ENCODE measurements at places on chromosomes 7 and 10. TPM values are rescaled to one million over a fixed set of nuclear protein-coding genes. Genes with fewer than 3 reads are reported as not detected.

DNA sequence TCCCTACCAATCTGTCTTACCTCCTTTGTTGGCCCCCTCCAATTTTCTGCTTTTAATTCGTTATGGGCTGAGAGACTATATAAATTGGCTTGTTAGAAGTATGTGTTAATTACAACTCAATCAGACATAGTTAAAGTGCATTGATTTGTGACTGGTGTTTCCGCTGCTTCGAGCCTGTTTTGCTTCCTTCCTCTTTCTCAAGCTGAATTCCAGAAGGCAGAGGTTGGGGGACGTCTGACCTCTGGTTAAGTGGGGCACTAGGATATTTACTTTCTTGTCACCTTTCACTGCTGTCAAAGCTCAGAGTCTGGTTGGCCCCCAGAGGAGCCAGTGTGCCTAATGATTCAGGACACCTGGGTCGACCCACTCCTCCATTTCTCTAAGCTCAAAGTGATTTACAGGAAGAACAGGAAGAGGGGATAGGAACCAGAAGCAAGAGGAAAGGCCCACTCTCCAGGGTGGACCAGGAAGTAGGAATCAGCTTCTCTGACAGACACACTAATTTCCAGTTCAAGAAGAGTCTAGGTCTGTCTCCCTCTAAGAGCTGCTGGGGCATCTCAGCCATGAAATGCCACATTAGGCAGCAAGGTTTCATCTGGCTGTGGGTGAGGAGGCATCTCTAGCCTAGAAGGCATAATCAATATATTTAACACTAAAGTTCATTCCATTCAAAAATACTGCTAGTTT, 397.2 kb upstream of the NPVF start:
- H3K27me3 ChIP-seq: no peaks in the 10 kb centered on the region
- DNase-seq: no peak
- no peak overlapping the region for H3K4me3 ChIP-seq

DNA sequence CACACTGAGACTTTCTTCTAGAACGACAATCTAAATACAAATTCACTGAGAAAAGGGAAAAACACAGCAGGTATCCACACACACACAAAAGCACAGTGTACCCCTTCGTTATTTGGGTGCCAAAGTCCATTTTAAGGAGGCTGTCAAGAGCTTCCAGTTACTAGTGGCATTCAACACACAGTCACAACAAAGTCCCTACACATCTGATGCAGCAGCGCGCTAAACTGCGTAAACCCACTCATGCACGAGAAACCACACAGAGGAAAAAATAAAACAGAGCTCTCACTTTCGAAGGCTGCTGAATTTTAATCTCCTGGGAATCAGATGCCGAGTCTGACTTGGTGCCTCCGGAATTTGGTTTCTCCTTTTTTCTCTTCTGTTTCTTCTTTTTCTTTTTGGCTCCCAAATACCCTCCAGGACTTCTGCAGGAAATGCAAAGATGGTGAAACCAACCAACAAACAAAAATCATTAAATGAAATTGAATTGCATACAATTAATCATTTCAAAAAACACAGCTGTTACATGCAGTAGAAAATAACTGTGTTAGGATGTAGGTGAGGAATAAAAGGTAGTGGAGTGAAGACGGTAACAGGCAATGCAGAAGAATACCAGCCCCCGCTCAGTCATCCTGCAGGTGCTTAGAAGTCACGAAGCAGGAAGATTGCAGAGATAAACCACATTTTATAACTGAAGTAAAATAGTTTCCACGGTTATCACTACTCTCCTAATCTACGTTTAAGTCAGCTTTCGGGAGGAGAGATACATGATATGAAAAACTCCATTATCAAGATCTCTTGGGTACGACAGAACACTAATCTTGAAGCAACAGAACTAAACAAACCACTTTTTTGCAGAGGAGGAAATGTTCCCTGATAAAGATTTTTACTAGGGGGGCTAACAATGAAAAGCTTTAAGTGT, 27.1 kb downstream of the NMT2 start:
- no peaks in the 10 kb centered on the region for H3K36me3 ChIP-seq
- no peaks in the 10 kb centered on the region for H3K27me3 ChIP-seq
- H3K4me3 ChIP-seq: no peak overlapping the region

GRCh38 chr10:124044143-124044862, 49.1 kb downstream of the CHST15 start:
- no peaks in the 10 kb centered on the region for H3K36me3 ChIP-seq
- DNase-seq: peak; percentile 69
- H3K4me3 ChIP-seq: no peak overlapping the region
- peaks cover 87% of the 10 kb centered on the region for H3K4me1 ChIP-seq
- H3K27ac ChIP-seq: peak overlapping the region; percentile 35

- DNase-seq: peak; percentile 67
- no peak overlapping the region for H3K4me3 ChIP-seq
- H3K36me3 ChIP-seq: no peaks in the 10 kb centered on the region
- no peaks in the 10 kb centered on the region for H3K27me3 ChIP-seq
These were observed 6.0 kb downstream of the ASB10 start for GRCh38 chr7:151181011-151181431.

DNA sequence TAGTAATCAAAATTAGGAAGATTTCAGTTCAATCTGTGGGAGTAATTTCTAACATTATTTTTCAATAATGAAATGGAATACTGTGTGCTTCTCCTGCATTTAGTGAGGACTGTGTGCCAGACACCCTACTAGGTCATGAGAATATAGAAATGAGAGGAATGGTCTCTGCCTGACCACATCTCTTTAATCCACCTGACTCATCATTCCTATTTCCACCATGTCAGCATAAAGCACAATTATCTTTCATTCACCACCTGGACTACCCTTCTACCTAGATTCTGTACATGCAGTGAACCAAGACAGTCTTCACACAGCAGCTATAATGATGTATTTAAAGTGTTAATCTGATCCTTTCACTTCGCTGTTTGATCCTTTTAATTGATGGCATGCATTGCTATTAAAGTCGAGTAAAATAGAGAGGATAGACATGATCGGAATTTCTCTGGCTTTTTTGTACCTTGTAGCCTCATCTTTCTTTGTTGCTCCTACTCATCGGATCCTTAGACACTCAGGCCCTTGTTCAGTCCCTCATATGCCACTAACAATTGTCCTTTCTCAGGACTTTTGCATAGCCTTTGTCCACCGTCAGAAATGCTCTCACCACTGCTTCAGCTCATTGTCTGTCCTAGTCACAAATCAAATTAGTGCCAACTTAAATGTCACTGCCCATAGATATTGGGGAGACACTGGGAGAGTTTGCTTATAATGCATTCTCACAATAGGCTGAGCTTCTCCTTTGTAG, 1037.1 kb downstream of the REEP3 start:
- no peaks in the 10 kb centered on the region for H3K27me3 ChIP-seq
- no peak overlapping the region for H3K27ac ChIP-seq
- no peak overlapping the region for H3K4me3 ChIP-seq
- no peaks in the 10 kb centered on the region for H3K36me3 ChIP-seq
- no peaks in the 10 kb centered on the region for H3K4me1 ChIP-seq

DNA sequence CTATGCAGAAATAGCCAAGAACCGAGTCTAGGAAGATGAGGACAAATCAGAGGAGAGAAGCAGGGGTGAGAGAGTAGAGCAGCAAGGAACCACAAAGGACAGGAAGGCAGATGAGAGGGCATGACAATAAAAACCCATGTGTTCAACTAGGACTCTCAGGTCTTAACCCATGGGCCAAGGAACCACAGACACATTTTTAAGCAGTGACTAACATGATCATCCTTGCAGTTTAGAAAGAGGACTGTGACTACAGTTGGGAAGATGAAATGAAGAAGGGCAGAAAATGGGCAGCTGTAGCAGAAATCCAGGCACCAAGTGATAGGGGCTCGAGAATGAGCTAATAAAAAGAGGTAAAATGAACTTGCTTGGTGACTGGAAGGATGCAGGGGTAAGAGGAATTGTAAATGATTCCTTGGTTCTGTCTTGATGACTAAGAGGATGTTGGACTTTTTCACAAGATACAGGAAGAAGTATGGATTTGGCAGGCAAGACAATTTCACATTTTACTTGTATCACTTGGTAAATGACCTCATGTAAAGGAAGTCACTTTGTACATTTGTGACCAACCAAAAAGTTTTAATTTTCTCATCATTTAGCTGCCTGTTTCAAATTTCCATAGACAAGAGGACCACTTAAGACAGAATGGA, 22.8 kb downstream of the SGMS1 start:
- H3K27me3 ChIP-seq: no peaks in the 10 kb centered on the region
- no peak overlapping the region for H3K27ac ChIP-seq
- H3K36me3 ChIP-seq: no peaks in the 10 kb centered on the region
- no peak for DNase-seq
- H3K4me3 ChIP-seq: no peak overlapping the region

- peaks cover 46% of the 10 kb centered on the region for H3K4me1 ChIP-seq
- peak overlapping the region; percentile 90 for H3K27ac ChIP-seq
- H3K4me3 ChIP-seq: no peak overlapping the region
These were observed 2.8 kb downstream of the CAMK2G start for GRCh38 chr10:73871295-73872189.

GRCh38 chr7:150901160-150902035, 49.1 kb downstream of the AOC1 start:
- no peak for DNase-seq
- H3K4me1 ChIP-seq: peaks cover 11% of the 10 kb centered on the region
- peaks cover 40% of the 10 kb centered on the region for H3K27me3 ChIP-seq
- no peaks in the 10 kb centered on the region for H3K36me3 ChIP-seq
- H3K4me3 ChIP-seq: no peak overlapping the region

- H3K4me1 ChIP-seq: no peaks in the 10 kb centered on the region
- DNase-seq: peak; percentile 54
- H3K27ac ChIP-seq: no peak overlapping the region
- H3K27me3 ChIP-seq: peaks cover 46% of the 10 kb centered on the region
- H3K36me3 ChIP-seq: no peaks in the 10 kb centered on the region
These were observed 338.7 kb downstream of the DNAJB6 start for GRCh38 chr7:157675427-157675927.

DNA sequence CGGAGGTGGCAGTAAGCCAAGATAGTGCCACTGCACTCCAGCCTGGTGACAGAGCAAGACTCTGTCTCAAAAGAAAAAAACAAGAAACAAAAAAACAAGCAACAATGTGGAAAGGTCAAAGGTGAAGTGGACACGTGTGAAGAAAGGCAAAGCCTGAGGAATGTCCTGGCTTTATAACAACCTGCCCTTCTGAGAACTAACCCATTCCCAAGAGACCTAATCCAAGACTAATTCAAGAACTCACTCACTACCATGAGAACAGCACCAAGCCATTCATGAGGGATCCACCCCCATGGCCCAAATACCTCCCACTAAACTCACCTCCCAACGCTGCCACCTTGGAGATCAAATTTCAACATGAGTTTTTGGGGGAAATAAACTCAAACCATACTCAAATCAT, 47.5 kb upstream of the KIF5B start:
- no peak overlapping the region for H3K4me3 ChIP-seq
- H3K27me3 ChIP-seq: no peaks in the 10 kb centered on the region
- no peaks in the 10 kb centered on the region for H3K4me1 ChIP-seq
- no peak for DNase-seq
- H3K36me3 ChIP-seq: no peaks in the 10 kb centered on the region
- H3K27ac ChIP-seq: no peak overlapping the region

DNA sequence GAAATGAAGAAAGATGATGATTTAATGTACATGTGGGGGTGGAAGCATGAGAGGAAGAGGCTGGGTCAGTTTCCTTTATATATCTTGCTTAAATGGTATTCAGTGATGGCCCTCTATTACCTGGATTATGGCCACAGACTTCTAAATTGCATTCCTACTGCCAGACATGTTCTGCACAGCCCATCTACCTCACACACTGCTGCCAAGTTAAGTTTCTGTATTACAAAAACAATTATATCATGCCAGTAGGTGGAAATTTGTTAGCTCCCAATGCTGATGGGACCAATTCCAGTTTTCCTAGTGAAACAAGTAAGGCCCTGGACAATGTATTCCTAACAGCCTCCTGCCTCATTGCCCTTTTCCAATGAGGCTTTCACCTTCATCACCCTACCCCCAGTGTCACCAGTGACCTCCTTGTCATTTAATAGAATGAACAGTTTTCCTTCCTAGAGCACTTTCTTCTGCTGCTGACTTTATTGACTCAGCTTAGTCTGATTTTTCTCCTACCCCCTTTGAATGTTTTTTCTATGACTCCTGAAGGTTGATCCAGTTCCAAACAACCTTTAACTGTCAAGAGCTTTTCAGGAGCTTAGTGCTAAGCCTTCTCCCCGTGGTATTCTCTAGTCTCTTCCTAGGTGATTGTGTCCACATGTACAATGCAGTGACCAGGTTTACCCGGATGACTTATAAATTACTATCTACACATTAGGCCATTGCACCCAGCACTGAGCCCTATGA, 316.6 kb upstream of the ANKRD30A start:
- no peaks in the 10 kb centered on the region for H3K4me1 ChIP-seq
- no peak overlapping the region for H3K4me3 ChIP-seq
- H3K27ac ChIP-seq: no peak overlapping the region
- H3K36me3 ChIP-seq: no peaks in the 10 kb centered on the region

DNA sequence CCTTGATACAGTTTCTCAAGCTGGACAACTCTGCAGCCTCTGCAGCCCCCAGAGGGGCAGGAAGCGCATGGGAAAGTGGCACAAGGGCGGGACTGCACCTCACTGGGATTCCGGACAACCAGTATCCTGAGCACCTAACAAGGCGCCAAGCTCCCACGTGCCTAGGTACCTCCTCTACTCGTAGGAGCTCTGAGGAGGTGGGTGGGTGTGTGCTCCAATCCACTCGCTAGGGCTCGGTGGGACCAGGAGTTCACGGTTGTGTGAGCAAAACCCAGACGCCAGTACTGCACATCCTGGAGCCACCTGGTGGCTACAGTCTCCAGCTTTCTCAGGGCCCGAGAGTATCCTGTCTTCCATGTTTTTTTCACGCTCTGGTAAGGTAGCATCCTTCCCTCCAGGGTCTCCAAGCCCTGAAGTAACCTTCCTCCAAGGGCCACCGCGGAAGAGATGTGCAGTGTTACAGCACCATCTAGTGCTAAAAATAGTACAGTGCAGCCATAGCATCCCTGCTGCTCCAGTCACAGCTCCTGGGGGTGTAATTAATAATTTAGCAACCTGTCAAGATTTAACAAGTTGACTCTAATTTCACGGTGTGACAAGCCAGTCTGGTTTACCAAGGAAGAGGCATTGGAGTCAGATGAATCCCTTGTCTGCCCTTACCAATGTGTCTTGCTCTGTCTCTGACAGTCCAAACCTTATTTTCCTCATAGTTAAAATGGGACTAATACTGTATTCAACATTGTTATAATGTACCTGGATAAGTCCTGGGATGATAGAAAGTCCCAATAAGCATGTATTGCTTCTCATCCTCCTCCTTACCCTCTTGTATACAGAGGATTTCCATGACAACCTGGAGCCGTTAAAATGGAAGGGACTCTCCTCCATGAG, 70.4 kb downstream of the HERPUD2 start:
- no peak overlapping the region for H3K27ac ChIP-seq
- no peak overlapping the region for H3K4me3 ChIP-seq
- H3K4me1 ChIP-seq: peaks cover 5% of the 10 kb centered on the region
- no peak for DNase-seq
- H3K27me3 ChIP-seq: no peaks in the 10 kb centered on the region
- H3K36me3 ChIP-seq: no peaks in the 10 kb centered on the region

RELN gene
- 0.61 TPM for polyA plus RNA-seq

SFTPA1 gene
- polyA plus RNA-seq: 1.4 TPM

CDK13 gene
- 20.0 TPM for polyA plus RNA-seq

UNCX gene
- not detected for polyA plus RNA-seq

Data from spleen (tissue), 13 donors.